ENCODE measurements at places on chromosomes 4 and X. TPM values are rescaled to one million over a fixed set of nuclear protein-coding genes. Genes with fewer than 3 reads are reported as not detected.

- peak; percentile 94 for DNase-seq
These were observed at the start of gene GAR1 for GRCh38 chr4:109815151-109816081. GAR1 (plus strand) TSS chr4:109815762; CDS start chr4:109816165, 403 bp downstream.

DNA sequence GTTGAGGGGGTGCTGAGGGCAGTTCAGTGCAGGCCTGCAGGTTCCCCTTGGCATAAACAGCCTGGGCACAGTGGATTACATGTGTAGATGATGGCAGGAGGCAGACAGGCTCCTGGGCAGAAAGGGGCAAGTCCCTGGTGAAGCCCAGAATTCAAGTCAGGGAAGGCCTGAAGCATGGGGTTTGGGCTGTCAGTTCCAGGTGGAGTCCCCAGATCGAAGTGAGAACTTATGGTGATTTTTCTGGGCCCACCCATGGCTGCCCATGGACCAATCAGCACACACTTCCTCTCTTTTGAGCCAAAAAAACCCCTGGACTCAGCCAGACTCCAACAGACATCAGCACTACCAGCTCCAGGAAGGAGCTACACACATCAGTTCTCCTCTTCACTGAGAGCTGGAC, 529.1 kb downstream of the PPARGC1A start:
- DNase-seq: no peak

- DNase-seq: no peak
These were observed 243.8 kb upstream of the JADE1 start for GRCh38 chr4:128565565-128566186.

GRCh38 chr4:137526681-137527080, 5.6 kb downstream of the PCDH18 start:
- no peak for DNase-seq

DNA sequence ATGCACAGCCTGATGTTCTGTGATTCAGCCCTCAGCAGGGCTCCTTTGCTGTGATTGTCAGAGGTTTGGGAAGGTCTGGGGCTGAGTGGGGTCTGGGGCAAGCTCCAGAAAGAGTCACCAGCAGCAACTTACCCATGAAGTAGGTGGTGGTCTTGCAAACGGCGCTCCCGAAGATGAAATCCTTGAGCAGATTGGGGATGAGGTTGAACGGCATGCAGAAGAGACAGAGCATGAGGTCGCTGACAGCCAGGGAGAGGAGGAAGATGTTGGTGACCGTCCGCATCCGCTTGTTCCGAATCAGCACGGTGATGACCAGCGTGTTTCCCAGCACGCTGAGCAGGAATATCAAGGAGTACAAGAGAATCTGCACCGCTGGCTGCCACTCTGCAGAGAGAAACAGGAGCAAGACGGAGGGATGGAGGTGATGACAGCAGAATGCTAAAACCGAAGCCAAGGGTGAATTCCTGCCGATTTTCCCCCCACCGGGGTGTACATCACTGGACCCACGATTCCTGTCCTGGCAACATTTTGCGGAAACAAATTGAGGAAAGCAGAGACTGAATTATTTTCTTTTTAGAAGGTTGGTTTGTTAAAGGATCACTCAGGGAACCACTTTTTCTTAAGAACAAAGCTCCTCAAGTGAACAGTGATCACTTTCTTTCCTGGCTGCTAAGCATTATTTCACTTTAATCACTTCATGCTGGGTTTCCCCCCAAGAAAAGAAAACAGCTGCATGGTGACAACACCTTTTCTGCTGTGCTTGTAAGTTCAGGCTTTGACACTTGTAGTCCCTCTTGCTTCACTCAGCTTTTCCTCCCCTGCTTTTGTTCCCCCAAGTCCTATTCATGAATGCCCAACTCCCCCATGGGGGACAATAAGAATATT, 941 bp downstream of the CCKAR start:
- no peak for DNase-seq

- DNase-seq: no peak
These were observed 25.0 kb downstream of the UTP14A start for GRCh38 chrX:129930941-129931410.

DNA sequence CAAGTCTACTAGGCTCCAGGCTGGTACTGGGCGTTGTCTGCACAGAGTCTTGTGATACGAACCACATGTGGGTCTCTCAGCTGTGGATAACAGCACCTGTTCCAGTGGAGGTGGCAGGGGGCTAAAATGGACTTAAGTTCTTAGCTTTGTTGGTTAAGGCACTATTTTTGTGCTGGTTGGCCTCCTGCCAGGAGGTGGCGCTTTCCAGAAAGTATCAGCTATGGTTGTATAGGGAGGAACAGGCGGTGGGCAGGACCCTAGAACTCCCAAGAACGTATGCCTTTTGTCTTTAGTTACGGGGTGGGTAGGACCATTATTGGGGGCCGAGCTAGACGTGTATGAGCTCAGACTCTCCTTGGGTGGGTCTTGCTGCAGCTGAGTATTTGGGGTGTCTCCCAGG, 1138.4 kb downstream of the PCDH19 start:
- DNase-seq: no peak

DNA sequence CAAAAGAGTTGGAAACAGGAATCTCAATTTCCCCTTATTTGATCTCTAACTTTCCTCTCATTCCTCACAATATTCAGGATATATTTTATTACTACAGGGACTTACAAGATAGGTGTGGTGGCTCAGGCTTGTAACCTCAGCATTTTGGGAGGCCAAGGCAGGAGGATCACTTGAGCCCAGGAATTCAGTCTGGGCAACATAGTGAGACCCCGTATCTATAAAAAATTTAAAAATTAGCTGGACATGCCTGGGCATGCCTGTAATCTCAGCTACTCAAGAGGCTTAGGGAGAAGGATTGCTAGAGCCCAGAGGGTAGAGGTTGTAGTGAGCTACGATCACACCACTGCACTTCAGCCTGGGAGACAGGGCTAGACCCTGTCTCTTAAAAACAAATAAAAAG, 200.4 kb downstream of the CAMK2D start:
- DNase-seq: no peak

GRCh38 chr4:142567199-142567598, 278.9 kb downstream of the INPP4B start:
- no peak for DNase-seq

DNA sequence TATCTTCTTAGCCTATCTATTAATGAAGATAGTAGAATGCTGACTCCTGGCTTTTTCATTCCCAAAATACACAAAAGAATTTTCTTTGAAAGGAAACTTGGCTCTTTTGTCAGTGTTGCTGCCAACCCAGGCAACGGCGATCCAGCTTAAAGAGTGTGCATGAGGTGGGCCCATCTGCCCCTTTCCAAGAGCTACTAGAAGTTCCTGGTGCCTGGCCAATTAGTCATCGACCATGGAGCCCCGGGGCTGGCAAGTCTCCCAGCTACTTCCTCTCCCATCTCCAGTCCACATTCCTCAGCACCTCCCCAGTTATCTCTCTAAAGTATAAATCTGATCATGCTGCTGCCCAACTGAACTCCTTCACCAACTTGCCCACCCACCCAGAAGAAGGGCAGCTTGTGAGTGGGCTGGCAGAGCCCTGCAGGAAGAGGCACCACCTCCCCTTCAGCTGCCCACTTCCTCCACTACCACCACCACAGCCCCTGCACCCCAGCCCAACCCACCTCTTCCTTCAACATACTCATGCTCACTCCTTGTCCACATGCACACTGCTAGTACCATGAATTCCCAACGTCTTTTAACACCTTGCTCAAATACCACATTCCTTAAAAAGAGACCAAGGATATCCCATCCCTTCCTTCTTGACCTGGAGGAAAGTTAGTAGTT, 158.2 kb upstream of the MAP3K15 start:
- DNase-seq: peak; percentile 76

- DNase-seq: no peak
These were observed 2045.3 kb downstream of the ARAP2 start for GRCh38 chr4:34198966-34199365.

Gene GRID2
- total RNA-seq: not detected

Gene CCDC120
- 38.7 TPM for total RNA-seq

Gene GPRASP2
- 7.2 TPM for total RNA-seq

Gene POU3F4
- total RNA-seq: not detected

Gene MAB21L2
- total RNA-seq: not detected

Data from suprapubic skin (tissue), 4 donors.